Neural crest cell (in vitro differentiated cells): ENCODE measurements at places on chromosomes 13 and 19.
A peak's percentile ranks its signal among the peaks of the same experiment; 100 is the strongest.

- DNase-seq = no peak
Observed at GRCh38 chr13:23289917-23290357, 109.2 kb downstream of the SGCG start.

DNA sequence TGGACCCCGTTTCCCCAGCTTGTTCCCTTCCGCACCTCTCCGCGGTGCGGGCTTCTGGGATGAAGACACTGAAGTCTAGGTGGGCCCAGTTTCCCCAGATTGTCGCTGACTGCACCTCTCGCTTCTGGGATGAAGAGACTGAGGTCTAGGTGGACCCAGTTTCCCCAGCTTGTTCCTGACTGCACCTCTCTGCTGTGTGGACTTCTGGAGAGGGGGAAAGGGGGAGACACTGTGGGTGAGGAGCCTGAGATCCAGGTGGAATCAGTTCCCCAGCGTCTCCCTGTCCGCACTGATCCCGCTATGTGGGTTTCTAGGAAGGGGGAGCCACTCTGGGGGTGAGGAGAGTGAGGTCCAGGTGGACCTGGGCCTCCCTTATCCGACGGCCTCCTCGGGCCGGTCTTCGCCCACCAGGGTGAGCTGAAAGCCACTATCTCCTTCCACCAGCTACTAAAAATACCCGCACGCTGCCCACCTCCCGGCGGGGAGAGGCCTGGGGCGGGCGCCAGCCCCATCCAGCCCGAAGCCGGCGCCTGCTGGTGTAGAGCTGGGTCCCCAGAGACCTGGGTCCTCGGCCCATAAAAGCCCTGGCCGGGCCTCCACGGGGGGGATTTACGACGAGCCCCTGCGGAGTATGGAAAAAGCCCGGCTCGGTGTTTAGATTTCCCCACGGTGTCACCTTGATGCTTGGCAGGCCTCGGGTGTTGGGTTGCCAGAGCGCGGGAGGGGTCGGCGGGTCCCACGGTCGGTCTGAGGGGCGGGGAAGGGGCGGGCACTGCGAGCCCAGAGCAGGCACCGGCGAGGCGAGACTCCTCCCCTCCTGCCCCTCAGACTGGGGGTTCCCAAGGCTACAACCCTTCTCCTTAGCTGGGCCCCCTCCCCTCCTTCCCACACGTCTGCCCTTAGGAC lies 10.6 kb downstream of the FUT6 start:
- DNase-seq = no peak

DNA sequence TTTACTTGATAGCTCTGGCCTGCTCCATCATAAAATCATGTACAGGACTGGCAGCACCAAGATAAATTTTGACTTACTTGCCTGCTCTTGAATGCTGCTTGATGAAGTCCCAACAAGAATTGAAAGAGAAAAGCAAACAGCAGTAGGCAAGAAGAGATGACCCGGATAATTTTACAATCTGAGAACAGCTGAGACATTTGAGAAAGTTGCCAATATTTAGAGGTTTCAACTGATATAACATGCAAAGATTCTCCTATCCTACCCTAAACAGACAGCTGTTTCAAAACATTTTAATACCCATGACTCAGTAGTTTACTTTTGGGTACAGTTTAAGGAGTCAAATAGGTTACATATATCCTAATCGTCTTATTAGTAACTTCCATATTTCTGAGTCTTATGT lies 5.9 kb downstream of the FRY start:
- no peak for DNase-seq

DNA sequence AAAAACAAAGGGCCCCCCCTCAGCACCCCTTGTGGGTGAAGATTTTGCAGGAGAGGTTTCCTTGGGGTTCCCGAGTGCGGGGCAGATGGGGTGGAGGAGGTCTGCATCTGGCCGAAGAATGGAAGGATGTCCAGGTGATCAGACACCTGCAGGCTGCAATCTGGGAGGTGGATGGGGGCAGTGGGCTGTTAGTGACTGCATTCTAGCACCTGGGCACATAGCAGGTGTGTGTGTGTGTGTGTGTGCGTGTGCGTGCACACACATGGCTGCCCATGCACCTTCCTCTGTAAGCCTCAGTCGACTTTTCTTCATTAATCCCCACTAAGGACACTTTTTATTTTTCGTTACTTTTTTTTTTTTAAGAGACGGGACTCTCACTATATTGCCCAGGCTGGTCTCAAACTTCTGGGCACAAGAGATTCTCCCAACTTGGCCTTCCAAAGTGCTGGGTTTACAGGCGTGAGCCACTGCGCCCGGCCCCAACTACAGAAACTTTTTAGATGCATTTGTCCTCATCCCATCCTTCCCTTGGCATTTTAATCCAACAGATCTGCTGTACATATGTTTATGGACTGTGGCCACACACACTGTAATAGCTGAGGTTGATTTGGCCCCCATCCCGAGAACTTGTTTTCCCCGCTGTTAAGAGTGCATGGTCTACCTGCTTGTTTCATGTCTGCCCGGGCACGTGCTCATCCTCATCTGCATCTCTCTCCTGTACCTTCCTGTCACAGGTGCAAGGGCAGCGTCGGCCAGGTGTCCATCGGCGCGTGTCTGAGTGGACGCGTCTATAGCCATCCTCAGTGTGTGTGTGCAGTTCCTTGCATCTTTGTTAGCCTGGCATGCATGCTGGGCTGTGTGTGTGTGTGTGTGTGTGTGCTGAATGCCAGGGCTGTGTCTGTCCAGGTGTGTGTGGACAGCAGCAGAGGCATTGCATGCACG lies 731 bp downstream of the MAG start:
- no peak for DNase-seq

- DNase-seq = no peak
Observed at GRCh38 chr19:33197591-33198000, 3.5 kb downstream of the LRP3 start.

DNA sequence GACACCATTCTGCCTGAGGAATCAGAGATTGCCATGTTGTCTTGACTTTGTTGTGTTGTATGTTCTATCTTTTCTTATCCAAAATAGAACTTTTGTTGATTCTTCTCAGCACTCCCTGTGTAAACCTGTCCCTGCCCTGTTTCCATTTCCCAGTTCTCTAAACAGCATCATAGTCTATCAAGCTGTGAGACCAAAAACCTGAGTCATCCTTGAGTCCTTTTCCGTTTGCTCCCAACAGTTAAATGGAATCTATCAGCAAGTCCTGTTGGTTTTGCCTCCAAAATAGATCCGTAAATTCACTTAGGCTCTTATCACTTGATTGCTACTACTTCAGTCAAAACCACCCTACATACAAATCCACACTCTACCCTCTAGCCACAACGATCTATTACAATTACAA lies 667.1 kb downstream of the PCDH9 start:
- DNase-seq = no peak

DNA sequence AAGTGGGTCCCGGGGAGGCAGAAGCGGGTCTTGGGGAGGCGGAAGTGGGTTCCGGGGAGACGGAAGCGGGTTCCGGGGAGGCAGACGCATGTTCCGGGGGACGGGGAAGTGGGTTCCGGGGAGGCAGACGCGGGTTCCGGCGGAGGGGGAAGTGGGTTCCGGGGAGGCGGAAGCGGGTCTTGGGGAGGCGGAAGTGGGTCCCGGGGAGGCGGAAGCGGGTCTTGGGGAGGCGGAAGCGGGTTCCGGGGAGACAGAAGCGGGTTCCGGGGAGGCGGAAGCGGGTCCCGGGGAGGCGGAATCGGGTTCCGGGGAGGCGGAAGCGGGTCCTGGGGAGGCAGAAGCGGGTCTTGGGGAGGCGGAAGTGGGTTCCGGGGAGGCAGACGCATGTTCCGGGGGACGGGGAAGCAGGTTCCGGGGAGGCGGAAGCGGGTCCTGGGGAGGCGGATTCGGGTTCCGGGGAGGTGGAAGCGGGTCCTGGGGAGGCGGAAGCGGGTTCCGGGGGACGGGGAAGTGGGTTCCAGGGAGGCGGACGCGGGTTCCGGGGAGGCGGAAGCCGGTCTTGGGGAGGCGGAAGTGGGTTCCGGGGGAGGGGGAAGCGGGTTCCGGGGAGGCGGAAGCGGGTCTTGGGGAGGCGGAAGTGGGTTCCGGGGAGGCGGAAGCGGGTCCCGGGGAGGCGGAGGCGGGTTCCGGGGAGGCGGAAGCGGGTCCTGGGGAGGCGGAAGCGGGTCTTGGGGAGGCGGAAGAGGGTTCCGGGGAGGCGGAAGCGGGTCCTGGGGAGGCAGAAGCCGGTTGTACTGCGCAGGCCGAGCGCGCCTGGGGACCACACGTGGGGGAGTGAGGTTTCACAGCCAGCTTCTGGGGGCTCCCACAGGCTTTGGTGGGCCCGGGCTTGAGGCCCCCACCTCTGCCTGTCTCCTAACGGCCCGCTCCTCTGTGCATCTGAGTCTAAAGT lies 2.5 kb downstream of the SHC2 start:
- no peak for DNase-seq

- no peak for DNase-seq
Observed at GRCh38 chr13:113105921-113106452, 396 bp downstream of the F7 start.

- no peak for DNase-seq
Observed at GRCh38 chr13:99733346-99733745, 232.1 kb downstream of the TM9SF2 start.

DNA sequence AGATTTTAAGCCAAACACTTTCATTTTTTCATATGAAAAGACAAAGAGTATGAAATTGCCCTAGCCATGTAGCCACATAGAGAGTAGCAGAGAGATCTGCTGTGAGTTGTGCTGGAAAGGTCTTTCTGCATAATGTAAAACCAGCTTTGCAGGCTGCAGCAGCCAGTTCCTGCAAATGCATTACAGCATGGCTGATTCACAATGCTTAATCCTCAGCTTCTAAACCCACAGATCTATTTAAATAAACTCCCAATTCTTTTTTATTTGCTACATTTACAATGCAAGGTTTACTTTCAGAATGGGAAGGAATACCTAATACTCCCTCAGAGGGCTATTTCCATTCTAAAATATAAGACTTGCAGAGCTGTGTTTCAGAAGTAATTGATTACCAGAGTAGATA lies 185.6 kb upstream of the STARD13 start:
- DNase-seq = no peak

DNA sequence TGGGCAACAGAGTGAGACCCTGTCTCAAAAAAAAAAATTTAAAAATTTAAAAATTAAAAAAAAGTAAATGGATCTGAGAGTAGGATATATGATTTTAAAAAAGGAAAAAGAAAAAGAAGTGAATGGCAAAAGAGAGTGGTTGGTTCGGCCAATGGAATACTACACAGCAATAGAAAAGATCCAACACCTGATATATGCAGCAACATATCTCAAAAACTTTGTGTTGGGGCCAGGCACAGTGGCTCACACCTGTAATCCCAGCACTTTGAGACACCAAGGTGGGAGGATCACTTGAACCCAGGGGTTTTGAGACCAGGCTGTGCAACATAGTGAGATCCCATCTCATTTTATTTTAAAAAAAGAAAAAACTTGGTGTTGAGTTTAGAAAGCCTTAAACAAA lies 1.4 kb upstream of the LYPD3 start:
- DNase-seq = no peak

DNA sequence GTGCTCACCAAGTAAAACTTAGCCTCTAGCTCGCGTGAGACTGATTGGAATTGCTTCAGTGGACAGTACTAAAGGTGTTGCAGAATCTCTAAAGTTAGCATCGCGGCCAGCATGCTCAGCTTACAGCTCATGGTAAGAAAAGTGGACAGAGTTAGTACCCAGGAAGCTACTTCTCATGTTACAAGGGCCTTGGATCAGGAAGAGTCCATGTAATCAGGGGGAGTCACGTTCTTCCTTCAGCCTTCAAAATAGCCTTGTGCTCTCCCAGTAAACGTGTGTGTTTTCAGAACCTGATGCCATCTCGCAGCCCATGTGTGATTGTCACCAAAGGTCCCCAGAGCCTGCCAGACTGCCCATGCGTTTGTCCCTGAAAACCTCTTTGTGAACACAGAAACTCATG lies 195.8 kb upstream of the RNF113B start:
- no peak for DNase-seq

- DNase-seq = no peak
Observed at GRCh38 chr19:11046605-11047354, 42.5 kb upstream of the LDLR start.

DNA sequence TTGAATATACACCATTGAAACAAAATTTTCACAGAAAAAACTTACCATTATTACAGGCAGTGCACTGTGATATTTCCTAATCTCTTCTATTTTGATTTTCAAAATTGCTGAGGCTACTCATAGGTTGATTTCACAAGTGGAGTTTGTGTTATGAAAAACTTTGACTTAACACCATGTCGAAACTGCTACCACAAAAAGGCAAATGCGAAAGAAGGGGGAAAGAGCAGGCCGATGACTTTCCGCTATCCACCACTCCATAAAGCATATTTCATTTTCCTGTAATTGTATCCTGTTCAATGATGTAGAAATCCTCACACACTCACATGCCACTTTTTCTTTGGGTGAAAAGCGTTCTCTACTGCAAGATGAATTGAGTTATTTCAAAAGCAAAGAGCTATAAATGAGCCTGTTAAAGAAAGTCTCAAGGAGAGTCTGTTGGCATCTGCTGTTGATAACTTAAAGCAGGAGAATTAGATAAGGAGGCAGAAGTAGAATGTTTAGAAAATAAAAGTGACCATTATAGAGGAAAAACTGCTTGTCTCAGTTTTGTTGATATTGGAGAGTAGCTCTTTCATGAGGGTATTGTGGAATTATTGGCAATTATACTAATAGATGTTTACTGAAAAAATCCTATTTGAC lies 18.8 kb downstream of the KL start:
- DNase-seq = no peak

- no peak for DNase-seq
Observed at GRCh38 chr19:27676334-27676733, 1536.6 kb downstream of the UQCRFS1 start.

GRCh38 chr19:30423481-30423880 lies 51.3 kb downstream of the ZNF536 start:
- DNase-seq = no peak

GRCh38 chr13:33349288-33349985 lies 63.9 kb upstream of the STARD13 start:
- no peak for DNase-seq

GRCh38 chr19:3590991-3591659 lies 5.8 kb downstream of the GIPC3 start:
- no peak for DNase-seq

- DNase-seq = peak; percentile 55
Observed at GRCh38 chr13:113153810-113154748, 4.4 kb upstream of the PROZ start.

GRCh38 chr19:50399368-50399745 lies 15.2 kb downstream of the POLD1 start:
- DNase-seq = no peak

- no peak for DNase-seq
Observed at GRCh38 chr13:44058624-44059215, 179.0 kb downstream of the LACC1 start.

GRCh38 chr19:7505288-7505681 lies 10.6 kb upstream of the ZNF358 start:
- no peak for DNase-seq

- no peak for DNase-seq
Observed at GRCh38 chr13:30869491-30869890, 36.6 kb upstream of the MEDAG start.

GRCh38 chr13:100388923-100389322 lies 199.7 kb downstream of the GGACT start:
- no peak for DNase-seq
